Activated naive CD4-positive, alpha-beta T cell treated with anti-CD3 and anti-CD28 coated beads, Interleukin-2, amount 10 ng/mL, durations not matched to agents 5 hours and 36 hours (primary cell): ENCODE measurements at places on chromosomes 12 and 14. TPM values are rescaled to one million over a fixed set of nuclear protein-coding genes. Genes with fewer than 3 reads are reported as not detected.

Gene CHFR
- 88.5 TPM for total RNA-seq

Gene CSRP2
- total RNA-seq = not detected

Gene TMEM179
- not detected for total RNA-seq

Gene KRT4
- not detected for total RNA-seq

Gene KLRG1
- total RNA-seq = 12.6 TPM
